ENCODE measurements at places on chromosomes 1 and 21.

- no peak for DNase-seq
These were observed at the start of gene HES3 for GRCh38 chr1:6243993-6244392. HES3 (plus strand) TSS chr1:6244179; CDS start chr1:6244366, 187 bp downstream.

DNA sequence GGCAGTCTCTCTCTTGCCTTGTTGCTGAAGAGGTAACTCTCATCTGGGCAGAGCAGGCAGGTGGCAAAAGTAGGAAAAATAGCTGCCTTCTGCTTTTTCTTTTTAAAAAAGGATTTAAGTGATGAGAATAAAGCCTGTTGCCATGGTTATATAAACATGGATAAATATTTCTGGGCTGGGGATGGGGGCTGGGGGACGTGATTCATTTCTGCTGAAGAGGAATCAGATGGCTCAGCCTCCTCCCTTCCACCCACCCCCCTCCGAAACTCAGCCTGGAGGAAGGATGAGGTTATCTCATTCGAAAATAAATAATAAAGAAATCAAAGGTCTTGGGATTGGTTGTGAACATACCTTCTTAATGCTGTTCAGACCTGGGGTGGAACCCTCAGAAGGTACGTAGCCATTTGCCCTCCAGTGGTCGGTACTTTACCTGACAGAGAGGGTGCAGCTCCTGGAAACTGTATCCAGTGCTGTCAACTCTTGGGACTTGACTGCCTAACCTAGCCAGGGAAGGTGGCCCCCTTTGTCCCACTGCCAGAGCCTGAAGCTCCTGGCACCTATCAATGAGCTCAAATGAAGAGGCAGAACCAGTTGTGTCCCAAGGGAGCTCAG lies 3.8 kb upstream of the INKA2 start:
- no peak for DNase-seq

GRCh38 chr1:24316645-24317044 lies 2.5 kb upstream of the GRHL3 start:
- no peak for DNase-seq

GRCh38 chr1:100178091-100178490 lies at the start of gene LRRC39:
LRRC39 (minus strand) TSS chr1:100178256; CDS start chr1:100168516, 9,740 bp downstream.
- DNase-seq, result no peak

- no peak for DNase-seq
These were observed 856 bp downstream of the LHX9 start for GRCh38 chr1:197917805-197918651.

DNA sequence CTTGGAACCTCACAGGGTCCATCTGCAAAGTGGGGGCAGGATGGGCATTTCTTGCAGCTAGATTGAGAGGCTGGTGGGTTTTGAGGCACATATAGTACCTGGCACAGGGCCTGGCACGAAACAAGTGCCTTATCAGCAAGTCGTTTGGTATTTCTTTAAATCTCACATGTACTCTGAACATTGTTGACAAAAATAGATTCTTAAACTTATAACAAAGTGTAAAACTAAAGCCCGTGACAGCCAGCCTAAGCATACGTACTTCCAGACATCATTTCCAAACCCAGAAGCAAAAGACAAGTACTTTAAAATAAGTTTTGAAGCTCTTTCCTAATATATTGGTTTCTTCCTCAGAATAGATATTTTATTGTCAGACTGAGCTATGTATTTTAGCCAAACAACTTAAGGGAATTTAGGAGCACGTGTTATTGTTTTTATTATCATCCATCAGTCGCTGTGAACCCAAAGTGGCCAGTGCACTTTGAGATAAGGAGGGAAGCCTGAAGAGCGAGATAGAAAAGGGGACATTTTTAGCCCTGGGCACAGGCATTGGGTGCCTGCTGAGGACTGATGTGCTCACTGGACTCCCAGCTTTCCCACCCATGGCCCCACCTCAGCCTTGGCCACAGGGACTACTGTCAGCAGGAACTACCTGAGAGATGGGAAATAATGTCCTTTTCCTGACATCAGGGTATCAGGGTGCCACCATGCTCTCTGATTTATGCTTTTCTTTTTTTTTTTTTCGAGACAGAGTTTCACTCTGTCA lies 3.0 kb downstream of the FBLIM1 start:
- no peak for DNase-seq

GRCh38 chr1:151167116-151167515 lies 1.2 kb downstream of the SCNM1 start:
- DNase-seq, result no peak

GRCh38 chr21:15219039-15219438 lies 154.2 kb upstream of the NRIP1 start:
- DNase-seq, result no peak

DNA sequence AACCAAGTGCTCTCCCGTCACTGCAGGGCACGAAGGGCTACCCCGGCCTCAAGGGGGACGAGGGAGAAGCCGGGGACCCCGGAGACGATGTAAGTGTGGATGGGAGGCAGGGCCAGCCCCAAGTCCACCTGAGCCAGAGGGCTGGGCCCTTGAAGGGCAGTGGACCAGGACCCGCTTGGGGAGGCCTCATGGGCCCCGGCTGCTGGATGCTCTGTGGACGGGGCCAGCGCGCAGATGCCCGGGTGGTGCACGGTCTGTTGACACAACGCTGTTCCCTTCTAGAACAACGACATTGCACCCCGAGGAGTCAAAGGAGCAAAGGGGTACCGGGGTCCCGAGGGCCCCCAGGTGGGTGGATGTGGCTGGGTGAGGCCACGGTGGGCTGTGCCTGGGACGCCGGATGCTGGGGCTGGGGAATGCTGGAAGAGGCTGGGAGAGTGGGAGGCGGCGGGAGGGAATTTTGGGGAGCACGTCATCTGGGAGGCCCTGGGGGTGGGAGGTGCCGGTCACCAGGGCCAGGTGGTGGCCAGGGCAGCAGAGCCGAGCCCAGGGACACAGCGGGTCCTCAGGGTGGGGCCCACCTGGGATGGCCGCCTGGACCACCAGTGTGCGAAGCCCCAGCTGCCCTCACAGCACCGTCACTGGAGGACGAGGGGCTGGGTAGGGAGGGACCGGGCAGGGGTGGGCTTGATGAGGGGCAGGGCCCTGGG lies 17.5 kb downstream of the COL6A1 start:
- no peak for DNase-seq

DNA sequence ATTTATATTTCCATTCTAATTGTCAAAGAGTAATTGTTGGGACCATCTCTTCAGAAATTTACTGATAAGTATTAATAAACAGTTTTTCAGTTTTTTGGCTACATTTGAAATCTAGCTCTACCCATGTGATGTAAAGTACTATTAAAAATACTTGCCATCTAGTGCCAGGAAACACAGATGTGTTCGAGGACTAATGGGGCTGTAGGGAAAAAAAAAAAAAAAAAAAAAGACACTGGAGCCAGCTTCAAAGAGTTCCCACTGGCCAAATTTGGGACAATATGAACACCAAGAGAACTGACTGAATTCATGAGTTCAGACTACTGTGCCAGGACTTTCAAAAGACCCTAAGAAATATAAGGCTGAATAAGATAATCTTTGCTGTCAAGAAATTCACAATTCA lies 65.2 kb upstream of the GFI1 start:
- no peak for DNase-seq

- DNase-seq, result no peak
These were observed 7.1 kb upstream of the MROH9 start for GRCh38 chr1:170927955-170928840.

- no peak for DNase-seq
These were observed 18.0 kb downstream of the BMP8A start for GRCh38 chr1:39509360-39510009.

DNA sequence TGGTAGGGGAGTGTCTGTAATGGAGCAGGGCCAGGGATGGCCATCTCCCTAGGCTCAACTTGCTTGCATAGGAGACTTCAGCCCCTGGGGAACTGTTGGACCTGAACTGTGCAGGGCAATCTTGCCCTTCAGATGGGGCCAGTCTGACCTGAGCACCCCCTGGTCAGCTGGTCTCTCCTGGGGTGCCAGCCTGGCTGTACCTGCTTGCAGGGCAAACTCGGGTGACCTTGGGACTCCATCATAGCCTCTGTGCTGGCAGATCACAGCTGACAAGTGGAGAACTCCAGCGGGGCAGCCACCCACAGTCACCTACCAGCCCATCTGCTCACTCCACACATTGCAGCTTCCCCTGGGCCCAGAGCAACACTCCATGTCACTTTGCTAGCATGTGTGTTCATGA lies 8.1 kb downstream of the SPRR2A start:
- DNase-seq, result no peak

DNA sequence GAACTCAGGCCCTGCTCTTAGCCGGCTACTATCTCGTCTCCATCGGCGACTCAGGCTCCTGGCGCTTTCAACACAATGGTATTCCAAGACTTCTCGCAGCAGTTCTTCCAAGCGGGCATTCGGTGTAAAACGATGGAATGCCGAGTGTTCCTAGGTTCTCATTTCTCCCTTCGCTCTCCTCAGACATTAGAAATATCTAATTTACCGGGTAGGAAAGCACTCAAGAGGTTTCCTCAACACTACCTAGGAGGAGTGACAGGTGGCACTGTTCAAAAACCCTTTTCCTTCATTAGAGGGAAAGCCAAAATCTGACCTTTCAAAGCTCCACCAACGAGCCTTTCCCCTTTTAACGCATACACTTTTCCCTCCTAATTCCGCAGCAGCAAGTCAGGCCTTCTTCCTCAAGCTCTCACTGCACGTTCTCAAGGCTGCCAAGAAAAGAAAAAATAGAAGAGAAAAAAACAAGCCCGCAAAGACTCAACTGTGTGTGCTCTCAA lies 601 bp downstream of the UBE2G2 start:
- no peak for DNase-seq

- DNase-seq, result no peak
These were observed 23.5 kb downstream of the F11R start for GRCh38 chr1:160997323-160998038.

DNA sequence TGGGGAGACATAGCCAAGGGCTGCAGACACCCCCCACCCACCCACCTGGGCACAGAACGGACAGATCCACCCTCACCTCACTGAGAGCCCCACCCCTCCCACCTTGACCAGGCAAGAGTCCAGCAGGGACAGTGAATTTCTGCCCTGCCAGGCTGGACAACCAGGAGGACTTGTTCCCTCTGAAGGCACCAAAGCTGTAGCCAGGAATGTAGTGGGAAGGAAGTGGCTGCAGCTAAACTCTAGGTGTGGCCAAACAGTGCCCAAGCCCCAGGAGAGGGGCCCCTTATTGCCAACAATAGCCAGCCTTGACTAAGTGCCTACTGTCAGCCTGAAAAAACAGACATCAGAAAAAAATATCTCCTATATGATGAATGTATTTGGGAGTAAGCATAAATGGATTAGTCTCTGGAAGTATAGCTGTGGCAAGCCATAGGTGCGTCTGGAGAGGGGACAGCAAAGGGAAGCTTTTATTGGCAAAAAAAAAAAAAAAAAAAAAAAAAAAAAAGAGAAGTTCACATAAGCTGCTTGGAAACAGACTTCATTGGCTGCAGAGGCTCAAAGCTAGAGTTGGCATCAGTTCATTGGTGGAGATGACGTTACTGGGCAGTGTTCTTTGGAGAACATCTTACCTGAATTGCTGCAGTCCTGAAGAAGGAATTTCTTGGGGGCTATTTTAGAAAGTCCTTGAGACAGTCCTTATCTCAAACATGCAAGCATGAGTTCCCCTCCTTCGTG lies 64.1 kb upstream of the TMEM51 start:
- DNase-seq, result no peak

DNA sequence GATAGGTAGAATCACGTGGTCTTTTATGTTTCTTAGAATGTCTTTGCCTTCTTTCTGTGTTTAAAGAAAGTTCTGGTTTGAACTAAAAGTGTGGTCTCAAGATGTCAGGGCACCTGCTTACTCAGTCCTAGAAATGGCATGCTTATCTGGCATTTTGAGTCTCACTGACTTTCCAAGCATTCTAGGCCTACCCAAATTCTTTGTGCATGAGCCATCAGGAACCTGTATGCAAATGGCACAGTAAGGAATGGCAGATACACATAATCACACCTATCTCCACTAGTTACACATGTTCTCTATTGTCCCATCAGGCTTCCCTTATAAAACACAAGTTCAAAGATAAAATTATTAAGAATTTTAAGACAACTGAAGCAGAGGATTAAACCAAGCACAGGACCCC lies 29.5 kb upstream of the CLCA4 start:
- no peak for DNase-seq

- DNase-seq, result no peak
These were observed 49.8 kb downstream of the SKI start for GRCh38 chr1:2277741-2278488.

- no peak for DNase-seq
These were observed 21.5 kb upstream of the SIM2 start for GRCh38 chr21:36677443-36677842.

- DNase-seq, result no peak
These were observed 983.4 kb upstream of the PRMT6 start for GRCh38 chr1:106072909-106073600.

- DNase-seq, result no peak
These were observed 948 bp downstream of the SEMA4A start for GRCh38 chr1:156154317-156154749.

DNA sequence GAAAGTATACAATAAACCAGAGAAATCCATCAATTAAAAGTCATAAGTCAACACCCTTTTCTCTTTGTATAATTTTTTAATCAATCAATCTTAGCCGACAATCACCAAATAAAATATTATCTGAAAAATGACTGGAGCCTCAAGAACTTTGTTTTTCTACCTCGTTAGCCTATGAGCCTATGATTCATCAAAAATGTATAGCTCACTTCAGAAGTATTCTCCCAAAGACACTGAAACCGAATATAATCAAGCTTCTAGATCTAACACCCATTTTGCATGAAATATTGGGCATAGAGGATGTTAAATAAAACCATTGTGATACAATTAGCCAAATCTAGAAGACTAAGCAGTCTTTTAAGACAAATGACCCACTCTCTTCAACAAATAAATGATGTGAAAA lies 17.8 kb upstream of the RSBN1 start:
- no peak for DNase-seq

DNA sequence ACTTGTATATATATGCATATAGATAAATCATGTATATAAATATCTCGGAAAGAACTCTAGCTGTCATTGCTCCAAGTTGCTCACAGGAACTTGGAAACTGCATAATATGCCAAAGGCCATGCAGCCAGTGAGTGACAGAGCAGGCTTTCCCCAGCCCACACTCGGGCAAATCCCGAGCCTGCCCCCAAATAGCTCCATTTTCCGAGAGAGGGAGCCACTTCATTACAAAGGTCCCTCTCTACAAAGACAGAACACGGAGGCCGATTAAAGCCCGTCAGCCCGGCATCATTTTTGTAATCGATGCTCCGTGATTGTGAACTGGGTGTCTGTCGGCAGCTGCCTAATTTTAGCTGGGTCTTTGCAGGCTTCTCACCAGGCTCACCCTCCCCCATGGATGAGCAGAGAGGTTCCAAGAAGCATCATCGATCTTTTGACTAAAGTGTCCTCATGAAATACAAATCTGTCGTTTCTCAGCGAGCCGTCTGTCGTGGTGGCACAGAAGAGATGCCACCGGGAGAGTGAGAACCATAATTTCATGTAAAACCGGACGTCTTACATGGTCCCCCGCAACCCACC lies 663.9 kb downstream of the PTPRU start:
- no peak for DNase-seq

Data from NCI-H2107 (cell line).